ENCODE measurements at places on chromosomes 4 and X. TPM values are rescaled to one million over a fixed set of nuclear protein-coding genes. Genes with fewer than 3 reads are reported as not detected.

DIPK2B gene
- total RNA-seq, result 5.6 TPM

EMCN gene
- 56.6 TPM for total RNA-seq

MSX1 gene
- total RNA-seq, result 48.8 TPM

CLDN34 gene
- 0.33 TPM for total RNA-seq

SLC16A2 gene
- total RNA-seq, result 35.3 TPM

WDR17 gene
- total RNA-seq, result 42.5 TPM

HELQ gene
- 18.2 TPM for total RNA-seq

ZNF732 gene
- total RNA-seq, result 1.4 TPM

AR gene
- 5.0 TPM for total RNA-seq

NDNF gene
- 60.1 TPM for total RNA-seq

PAGE2B gene
- total RNA-seq, result 0.99 TPM

IBSP gene
- 2.6 TPM for total RNA-seq

GRID2 gene
- total RNA-seq, result 19.7 TPM

ASB5 gene
- 1.7 TPM for total RNA-seq

PSAPL1 gene
- total RNA-seq, result 0.06 TPM

MAGEA2B gene
- not detected for total RNA-seq

RAP1GDS1 gene
- total RNA-seq, result 67.3 TPM

ATP1B4 gene
- total RNA-seq, result 0.20 TPM

DUSP9 gene
- 0.79 TPM for total RNA-seq

BTK gene
- total RNA-seq, result 7.3 TPM

GAB1 gene
- total RNA-seq, result 81.6 TPM

SSX4B gene
- not detected for total RNA-seq

WDR44 gene
- total RNA-seq, result 18.4 TPM

GAB3 gene
- 5.3 TPM for total RNA-seq

NHS gene
- total RNA-seq, result 16.9 TPM

ANKRD37 gene
- 17.5 TPM for total RNA-seq

CCDC160 gene
- 4.2 TPM for total RNA-seq

BRS3 gene
- total RNA-seq, result 0.30 TPM

PRKG2 gene
- 3.3 TPM for total RNA-seq

TLR1 gene
- total RNA-seq, result 32.2 TPM

CT45A2 gene
- not detected for total RNA-seq

SORCS2 gene
- total RNA-seq, result 9.4 TPM

SLITRK4 gene
- total RNA-seq, result 15.2 TPM

Measured in spinal cord (tissue), 10 donors.